ENCODE measurements at places on chromosomes 2 and 18.

DNA sequence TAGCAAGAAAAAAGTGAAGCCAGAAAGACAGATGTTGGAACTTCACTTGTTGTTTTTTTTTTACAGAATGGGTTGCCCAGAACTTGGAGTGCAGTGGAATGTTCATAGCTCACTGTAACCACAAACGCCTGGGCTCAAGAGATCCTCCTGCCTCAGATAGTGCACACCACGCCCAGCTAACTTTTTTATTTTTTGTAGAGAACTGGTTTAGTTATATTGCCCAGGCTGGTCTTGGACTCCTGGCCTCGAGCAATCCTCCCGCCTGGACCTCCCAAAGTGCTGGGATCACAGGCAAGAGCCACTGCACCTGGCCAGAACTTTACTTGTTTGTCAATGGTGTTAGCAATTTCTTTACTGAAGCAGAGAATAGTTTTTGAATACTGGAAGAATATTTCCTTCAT, 11.9 kb upstream of the ASPRV1 start:
- DNase-seq = no peak

DNA sequence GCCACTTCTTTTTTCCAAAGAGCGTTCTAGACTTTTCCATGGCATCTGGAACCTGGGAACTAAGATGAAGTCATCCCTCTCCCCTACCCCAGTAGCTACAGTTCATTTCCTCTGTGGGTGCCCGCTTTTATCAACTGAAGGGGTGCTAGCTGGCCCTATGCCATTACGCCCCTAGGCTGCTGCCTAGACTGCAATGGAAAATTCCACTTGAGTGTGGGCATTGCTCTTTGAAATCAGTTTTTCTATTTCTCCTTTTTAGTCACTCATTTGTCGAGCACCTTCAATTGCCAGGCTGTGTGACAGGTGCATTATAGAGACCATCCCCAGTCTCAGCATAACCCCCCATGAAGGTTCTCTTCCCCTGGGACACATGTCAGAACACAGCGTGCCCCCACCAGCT, 7.3 kb downstream of the TEX51 start:
- no peak for DNase-seq

DNA sequence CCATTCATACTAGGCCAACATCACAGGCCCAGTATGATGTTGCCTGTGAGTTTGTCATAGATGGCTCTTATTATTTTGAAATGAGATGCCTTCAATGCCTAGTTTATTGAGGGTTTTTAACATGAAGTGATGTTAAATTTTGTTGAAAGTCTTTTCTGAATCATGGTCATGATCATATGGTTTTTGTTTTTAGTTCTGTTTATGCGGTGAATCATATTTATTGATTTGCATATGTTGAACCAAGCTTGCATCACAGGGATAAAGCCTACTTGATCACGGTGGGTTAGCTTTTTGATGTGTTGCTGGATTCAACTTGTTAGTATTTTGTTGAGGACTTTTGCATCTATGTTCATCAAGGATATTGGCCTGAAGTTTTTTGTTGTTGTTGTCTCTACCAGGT, 195.8 kb upstream of the FN1 start:
- DNase-seq = no peak

- no peak for DNase-seq
These were observed 790.1 kb downstream of the CNTNAP5 start for GRCh38 chr2:124814968-124815745.

DNA sequence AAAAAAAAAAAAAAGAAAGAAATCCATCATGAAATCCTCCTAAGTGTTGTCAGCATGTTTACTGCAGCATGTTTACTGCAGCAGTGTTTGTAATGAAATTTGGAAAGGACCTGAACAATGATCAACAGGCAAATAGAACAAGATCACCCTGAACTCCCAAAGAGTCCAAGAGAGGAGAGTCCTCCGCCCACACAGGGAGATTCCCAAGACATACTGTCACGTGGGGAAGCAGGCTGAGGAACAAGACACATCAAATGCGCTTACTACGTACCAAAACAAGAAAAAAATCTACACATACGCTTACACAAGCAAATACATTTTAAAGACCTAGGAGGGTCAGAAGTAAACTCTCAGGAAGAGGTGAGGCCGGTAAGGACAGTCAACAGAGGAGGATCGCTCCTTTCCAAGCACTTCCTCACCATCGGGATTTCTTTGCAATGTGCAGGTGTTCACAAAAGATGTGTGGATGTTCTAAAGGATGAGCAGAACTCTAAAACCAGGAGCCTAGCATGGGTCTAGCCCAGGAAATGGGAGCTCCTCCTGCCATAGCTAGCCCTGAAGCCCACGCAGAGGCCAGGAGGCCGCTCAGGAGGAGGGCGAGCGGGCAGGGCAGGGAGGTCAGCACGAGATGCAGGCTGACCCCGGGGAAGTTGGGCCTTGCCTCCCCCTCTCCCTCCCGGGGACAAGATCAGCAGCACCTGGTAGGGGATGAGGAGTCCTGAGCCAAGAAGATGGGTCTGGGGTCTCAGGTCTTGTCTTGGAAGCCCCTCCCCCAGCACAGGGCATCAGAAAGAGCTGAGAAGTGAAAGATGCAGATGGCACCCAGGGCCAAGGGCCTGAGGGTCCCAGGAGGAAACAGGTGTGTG, 66.4 kb downstream of the ZNF516 start:
- DNase-seq = no peak

GRCh38 chr2:120303177-120303576, 42.8 kb upstream of the INHBB start:
- no peak for DNase-seq

DNA sequence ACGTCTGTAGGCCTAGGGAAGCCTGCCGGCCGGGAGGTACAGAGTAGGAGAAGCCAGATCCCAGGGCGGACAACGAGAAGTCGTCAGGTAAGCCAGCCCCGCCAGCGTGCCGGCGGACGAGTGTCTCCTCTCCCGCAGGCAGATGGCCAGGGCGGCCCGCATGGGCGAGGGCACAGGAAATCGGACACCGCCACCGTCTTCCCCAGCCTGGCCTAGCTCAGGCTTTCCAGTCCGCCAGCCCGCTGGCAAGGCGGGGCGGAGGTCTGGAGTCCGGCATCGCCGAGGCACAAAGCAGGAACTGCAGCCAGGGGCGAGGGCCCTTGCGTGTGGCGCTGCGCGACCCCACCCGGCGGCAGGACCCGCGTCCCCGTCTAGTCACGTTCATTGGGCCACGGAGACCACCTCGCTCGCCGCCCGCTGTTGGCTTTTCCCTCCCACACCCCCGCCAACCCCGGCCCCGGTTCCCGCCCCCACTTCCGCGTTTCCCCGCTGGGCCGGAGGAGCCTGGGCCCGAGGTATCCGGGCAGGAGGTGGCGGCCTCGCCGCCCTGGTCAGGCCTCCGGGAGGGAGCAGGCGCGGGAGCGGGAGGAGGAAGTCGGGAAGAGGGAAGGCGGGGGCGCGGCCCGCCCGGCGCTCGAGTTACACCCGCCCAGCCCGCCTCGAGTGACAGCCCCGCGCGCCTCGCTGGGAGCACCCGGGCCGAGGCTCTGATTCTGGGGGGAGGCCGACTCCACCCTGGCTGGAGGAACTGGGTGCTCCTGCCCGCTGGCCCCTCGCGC, at the start of gene GPD2:
TSS of gene GPD2 (plus strand) at position 662 of the 779 bp plus-strand sequence. CDS start 39,727 bp downstream, outside the sequence.
- DNase-seq = peak; percentile 68

DNA sequence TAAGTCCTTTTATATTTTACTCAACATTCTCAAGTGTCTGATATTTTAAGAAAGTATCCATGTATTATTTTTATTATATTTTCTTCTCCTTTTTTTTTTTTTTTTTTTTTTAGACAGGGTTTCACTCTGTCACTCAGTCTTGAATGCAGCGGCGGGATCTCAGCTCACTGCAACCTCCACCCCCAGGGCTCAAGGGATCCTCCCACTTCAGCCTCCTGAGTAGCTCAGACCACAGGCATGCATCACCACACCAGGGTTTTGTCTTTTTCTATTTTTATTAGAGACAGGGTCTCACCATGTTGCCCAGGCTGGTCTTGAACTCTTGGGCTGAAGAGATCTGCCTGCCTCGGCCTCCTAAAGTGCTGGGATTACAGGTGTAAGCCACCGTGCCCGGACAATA, 212.1 kb downstream of the TCF4 start:
- DNase-seq = no peak

DNA sequence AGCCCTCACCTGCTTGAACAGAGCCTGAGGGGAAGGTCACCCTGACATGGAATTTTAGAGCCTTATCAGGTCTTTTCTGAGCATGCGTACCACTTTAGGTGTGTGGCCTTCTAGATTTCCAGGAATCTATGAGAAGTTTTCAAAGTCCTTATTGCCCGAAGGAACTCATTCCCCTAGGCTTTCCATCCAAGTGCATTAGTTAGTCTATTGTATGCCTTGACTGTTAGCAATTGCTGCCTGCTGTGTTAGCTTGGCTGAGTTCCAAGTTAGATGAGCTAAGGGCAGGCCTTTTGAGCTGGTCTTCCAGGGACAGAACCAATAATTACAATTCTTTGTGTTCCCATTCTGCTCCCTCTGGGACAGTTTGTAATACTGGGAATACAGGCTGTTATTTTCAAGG, 30.8 kb upstream of the PUM2 start:
- no peak for DNase-seq

DNA sequence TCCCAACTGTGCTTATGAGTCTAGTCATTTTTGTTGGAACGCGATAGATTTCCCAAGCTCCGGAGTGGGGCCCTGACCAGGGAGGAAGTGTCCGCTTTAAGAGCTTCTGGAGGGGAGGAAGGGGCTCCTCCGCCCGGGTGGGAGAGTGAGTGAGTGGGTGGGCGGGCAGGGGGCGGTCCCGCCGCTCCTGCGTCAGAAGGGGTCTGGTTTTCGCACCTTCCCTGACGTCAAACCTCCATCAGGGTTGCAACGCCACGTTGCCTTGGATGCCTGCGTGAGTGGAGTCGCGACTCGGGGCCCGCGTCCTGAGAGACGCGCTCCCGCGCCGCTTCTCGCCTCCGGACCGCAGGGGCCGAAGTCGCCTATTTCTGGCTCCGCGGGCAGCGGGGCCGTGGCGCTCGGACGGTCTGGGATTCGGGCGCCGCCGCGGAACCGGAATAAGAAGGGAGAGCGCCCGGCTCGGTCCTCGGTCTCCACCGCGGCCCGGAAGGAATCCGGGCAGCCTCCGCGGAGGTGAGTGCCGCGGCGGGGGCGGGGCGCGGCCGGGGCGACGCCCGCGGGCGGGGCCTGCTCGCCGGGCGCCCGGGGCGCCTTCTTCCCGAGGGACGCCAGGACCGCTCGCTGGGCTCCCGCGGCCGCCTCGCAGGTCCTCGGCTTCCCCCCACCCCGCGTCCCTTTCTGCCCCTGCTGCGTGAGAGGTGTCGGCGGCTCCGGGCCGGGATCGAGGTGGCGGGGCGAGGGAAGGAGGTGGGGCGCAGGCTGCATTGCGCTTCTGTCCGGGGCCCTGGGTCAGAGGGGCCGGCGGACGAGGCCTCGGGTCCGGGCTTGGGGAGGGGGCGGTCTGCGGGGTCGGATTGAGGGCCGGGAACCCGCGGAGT, at the start of gene ZDBF2:
TSS of gene ZDBF2 (plus strand) at position 230 of the 878 bp plus-strand sequence. CDS start 7,187 bp downstream, outside the sequence.
- no peak for DNase-seq

- peak; percentile 51 for DNase-seq
These were observed 546.6 kb upstream of the CDH2 start for GRCh38 chr18:28723506-28723905.
